Muscle of back (tissue), 13 donors: ENCODE measurements at places on chromosomes 2 and 18. TPM values are rescaled to one million over a fixed set of nuclear protein-coding genes. Genes with fewer than 3 reads are reported as not detected.

DNA sequence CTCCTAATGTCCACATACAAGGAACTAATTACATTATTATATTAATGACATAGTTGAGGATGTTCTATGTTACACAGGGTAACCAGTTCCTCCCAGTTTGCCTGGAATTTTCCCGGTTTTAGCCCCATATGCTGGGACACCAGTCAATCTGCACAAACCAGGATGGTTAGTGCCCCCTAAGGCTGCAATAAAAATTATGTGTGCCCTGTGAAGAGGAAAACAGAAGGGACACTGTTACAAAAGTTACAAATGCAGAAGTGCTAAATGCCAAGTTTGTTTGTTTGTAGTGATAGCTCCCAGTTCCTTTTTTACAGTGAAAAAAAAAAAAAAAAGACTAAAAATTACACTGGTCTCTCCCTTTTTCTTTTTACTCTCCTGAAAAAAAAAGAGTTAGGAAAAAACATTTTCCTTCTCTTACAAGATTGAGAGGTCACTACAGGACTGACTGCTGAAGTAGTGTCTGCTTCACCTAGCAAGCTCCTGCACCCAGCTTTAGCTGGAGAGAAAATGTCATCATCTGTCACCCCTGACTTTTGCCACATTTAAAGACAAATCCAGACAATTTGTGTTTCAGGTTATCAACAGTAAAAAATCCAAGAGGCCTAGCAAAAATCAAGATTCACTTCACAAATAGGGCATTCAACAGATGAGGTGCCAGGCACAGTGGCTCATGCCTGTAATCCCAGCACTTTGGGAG lies 3.2 kb downstream of the ANKRD44 start:
- no peak for DNase-seq

Gene C1QL2
- polyA plus RNA-seq: not detected

Gene CIAO1
- polyA plus RNA-seq: 45.6 TPM

Gene NGEF
- polyA plus RNA-seq: 5.1 TPM
